ENCODE measurements at places on chromosomes 5 and 9.

DNA sequence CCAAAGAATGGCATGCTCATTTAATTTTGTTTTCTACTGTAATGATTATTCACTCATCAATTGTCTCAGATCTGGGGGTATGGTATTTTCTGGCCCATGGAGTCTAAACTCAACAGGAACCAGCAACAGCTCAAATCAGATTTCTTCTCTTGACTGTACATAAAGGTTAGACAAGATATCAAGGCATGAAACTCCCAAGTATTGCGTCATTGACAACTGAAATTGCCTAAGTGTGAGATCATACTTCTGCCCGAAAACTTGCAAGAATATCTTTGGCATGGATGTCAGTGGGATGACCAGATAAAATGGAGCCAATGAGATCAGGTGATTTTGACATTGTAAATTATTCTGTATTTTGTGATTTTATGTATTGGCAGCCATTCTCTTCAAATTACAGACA, 141.7 kb upstream of the STK32A start:
- peak; percentile 4 for DNase-seq

DNA sequence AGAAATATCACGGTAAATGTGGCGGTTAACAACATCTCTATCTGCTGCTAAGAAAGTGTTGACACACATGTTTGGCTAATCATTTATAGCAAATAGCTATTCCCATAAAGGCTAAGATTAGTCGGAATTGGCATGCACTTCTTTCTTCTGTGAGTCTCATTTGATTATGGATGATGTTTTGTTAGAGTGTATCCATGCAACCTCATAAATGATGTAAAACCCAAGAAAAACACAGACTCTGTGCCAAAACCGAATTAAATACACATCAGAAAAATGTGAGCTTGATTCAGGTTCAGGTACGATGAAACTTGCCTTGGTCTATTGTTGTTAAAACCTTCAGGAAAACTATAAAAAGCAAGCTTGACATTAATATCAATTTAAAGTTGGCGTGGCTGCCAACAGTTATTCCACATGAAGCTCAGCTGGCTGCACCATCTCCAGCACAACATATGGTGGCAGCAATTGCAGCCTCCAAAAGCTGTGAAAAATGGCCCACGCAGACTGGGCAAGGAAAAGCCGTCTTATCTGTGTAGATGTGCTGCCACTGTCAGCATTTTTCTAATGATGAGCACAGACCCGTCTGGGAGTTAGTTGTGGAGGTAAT, 41.1 kb upstream of the ICE1 start:
- peak; percentile 13 for DNase-seq

- peak; percentile 36 for DNase-seq
Measured at GRCh38 chr5:179142434-179143198, 82.4 kb downstream of the ZNF354C start.

GRCh38 chr5:73989956-73990355, 364.0 kb downstream of the ARHGEF28 start:
- no peak for DNase-seq

DNA sequence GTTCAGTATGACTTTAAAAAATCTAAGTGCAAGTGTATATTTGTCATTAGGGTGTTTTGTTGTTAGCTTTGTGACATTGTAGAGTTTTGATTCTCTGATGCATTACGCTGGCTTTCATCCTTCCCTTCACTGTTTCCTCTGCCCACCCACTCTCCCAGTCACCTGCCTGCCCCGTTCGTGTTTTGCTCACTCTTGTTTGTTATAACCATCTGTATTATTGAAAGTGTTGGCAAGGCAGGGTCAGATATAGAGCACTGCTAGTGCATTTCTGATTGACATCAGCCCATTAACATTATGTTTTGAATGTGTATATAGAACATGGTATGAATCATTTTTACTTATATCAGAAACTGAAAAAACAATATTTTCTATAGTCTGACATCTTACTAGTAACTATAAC, 27.3 kb downstream of the SCGB3A1 start:
- DNase-seq = no peak

GRCh38 chr5:143016777-143017516, 246.8 kb downstream of the ARHGAP26 start:
- DNase-seq = peak; percentile 52

- peak; percentile 69 for DNase-seq
Measured at GRCh38 chr9:76181020-76181641, 213.1 kb downstream of the RFK start.

GRCh38 chr5:134132372-134133187, 18.1 kb downstream of the TCF7 start:
- DNase-seq = no peak

DNA sequence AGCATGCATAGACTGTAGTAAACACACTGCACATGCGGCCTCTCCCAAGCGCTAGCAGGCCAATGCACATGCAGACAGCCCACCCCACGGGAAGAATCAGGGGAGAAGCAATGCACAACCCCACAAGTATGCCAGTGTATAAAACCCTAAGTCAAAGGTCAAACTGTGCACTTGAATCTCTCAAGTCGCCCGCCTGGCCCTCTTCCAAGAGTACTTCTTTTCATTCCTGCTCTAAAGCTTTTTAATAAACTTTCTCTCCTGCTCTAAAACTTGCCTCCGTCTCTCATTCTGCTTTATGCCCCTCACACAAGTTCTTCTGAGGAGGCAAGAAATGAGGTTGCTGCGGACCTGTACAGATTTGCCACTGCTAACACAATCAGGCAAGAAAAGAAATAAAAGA, 50.4 kb downstream of the PTPDC1 start:
- DNase-seq = no peak

DNA sequence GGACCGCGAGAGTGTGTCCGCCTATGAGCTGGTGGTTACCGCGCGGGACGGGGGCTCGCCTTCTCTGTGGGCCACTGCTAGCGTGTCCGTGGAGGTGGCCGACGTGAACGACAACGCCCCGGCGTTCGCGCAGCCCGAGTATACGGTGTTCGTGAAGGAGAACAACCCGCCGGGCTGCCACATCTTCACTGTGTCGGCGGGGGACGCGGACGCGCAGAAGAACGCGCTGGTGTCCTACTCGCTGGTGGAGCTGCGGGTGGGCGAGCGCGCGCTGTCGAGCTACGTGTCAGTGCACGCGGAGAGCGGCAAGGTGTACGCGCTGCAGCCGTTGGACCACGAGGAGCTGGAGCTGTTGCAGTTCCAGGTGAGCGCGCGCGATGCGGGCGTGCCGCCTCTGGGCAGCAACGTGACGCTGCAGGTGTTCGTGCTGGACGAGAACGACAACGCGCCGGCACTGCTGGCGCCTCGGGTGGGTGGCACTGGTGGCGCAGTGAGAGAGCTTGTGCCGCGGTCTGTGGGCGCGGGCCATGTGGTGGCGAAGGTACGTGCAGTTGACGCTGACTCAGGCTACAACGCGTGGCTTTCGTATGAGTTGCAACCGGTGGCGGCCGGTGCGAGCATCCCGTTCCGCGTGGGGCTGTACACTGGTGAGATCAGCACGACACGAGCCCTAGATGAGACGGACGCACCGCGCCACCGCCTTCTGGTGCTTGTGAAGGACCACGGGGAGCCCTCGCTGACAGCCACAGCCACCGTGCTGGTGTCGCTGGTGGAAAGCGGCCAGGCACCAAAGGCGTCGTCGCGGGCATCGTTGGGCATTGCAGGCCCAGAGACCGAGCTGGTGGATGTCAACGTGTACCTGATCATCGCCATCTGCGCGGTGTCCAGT, 1.8 kb downstream of the PCDHA7 start:
- no peak for DNase-seq

GRCh38 chr5:14309199-14309598, 166.1 kb downstream of the TRIO start:
- DNase-seq = no peak

DNA sequence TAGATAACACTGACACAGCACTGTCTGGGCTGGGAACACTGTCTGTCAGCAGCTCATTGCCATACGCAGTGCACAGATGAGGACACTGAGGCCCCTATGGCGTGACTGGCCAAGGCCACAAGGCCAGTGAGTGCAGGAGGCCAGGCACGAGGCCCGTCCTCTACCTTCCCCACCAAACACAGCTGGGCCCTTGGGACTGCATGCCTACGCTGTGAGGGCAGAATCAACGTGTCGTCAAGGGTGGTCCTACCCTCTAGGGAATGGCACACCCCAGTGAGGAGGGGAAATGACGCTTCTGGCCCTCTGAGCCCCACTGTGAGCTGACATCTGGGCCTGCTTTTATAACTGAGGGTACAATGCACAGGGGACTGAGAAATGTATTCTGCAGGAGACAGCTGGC, 42.1 kb upstream of the SLC25A51 start:
- DNase-seq = no peak

- no peak for DNase-seq
Measured at GRCh38 chr5:71862087-71862486, 143.0 kb downstream of the CARTPT start.

DNA sequence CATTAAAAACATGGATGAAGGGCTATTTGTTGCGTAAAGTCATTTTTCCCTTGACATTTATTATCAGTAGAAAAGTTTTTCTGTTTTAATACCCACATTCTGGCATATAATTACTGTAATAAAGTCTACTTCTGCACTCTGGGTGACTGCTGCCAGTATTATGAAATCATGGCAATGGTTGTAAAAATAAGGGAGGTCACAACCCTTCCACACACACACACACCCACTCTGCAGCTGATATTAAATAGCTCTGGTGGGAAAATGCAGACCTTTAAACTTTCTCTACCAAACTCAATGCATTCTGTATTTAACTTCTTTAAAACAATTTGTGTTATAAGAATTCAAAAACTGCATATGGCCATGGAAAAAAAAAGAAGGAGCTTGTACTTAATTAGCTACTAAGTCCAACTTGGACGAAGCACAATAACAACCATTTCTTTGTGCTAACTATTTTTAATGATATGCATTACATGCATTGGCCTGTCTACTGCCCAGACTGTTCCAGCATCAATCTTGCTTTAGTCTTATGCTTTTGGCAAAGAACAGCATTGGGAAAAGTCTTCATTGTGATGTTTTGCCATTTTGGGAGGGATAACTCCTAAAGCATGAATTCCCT, 137.6 kb upstream of the MAP3K1 start:
- no peak for DNase-seq

DNA sequence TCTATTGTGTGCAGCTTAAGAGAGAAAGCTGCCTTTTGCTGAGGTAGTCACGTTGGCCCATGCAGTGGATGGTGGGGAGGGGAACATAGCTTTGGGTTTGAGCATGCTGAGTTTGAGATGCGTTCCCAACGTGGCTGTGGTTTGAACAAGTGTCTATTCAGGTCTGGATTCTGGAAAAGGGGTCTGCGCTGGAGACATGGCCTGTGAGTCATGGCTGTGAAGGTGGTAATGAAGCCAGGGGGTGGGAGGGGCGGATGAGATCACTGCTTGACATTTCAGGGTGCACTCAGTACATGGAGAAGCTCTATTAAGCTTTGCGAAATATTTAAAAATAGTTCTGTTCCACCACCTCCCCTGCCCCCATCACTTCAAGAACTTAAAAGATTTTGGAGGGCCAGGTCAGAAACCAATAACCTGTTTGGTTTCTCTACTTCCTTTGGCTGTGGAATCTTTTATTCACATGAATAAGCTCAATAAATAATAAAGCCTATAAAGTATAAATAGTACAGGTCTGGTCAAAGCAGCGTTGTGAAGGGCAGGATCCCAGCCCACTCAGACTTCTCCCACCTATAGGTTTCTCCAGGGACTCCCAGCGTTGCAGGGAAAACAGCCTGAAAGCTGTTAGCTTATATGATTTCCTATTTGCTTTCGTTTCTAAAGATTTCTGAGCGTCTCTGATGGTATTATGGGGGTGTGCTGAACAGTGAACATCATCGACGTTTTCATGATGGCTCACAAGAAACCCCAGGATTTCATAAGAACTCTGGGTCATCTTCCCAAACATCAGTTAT, 189.9 kb downstream of the NSG2 start:
- peak; percentile 77 for DNase-seq

GRCh38 chr5:123209502-123210027, 120.5 kb downstream of the PRDM6 start:
- peak; percentile 97 for DNase-seq

DNA sequence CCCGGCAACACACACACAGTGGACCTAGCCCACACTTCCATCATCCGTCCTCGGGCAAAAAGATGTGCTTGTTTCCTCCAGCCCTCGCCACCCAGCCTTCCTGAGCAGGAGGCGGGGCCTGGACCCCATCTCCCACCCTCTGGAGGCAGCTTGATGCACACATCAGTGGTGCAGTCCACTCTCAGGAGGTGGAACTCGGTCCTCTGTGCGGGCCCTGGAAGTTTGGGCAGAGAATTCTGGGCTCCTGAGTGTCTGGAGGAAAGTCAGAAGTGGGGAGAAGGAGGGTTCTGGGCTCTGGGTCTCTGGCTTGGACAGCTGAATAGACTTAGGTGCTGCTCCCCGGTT, 54.0 kb upstream of the NEURL1B start:
- DNase-seq = no peak

- peak; percentile 58 for DNase-seq
Measured at GRCh38 chr5:42491699-42492098, 68.5 kb downstream of the GHR start.

GRCh38 chr9:37902796-37903646, 906 bp downstream of the SLC25A51 start:
- DNase-seq = no peak

DNA sequence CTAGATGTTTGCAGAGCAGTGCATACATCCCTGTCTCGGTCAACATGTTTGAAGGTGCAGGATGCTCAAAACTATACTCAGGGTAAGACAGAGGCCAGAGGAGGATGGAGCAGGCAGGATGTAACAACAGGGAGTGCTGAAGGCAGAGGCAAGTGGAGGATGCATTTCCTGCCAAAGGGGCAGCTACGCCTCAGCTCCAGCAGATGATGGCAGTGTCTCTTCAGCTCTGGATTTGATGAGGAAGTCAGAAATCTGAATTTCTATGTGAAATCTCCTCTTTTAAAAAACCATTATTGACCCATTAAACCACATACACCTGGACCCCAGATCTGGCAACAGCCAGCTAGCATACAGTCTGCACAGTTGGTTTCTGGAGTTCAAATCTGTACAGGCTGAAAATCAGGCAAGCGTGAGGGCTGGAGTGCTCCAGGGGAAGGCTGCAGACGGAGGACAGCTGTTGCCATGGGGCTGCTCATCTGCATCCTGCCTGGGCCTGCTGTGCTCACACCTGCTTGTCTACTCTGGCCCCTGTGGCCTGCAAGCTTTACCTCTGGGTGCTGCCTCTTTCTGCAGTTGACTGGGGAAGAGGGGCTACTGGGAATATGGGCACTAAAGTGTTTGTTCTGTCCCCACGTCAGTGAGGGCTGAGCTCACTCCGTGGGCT, 152.9 kb upstream of the SLC28A3 start:
- DNase-seq = no peak

GRCh38 chr9:112615584-112616266, 102.2 kb downstream of the INIP start:
- no peak for DNase-seq

DNA sequence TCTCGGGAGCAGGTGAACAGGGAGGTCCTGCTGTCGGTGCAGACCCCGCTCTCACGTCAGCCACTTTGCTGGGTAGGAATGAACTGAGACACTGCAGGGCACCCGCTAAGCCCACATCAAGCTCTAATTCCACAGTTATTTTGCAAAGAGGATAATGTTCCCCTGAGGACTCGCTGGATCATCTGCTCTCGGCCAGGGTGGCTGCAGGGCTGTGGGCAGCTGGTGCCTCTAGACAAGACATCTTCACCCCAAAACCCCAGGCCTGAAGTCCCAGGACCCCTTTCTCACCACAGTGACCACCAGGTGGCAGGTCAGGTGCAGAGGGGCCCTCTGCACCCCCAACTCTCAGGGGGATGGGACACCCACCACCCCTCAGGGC, 135.1 kb upstream of the PPP1R26 start:
- DNase-seq = no peak
